ENCODE measurements at places on chromosomes 7 and 10. TPM values are rescaled to one million over a fixed set of nuclear protein-coding genes. Genes with fewer than 3 reads are reported as not detected.
A peak's percentile ranks its signal among the peaks of the same experiment; 100 is the strongest.

LRRC61 gene
- not detected for total RNA-seq

GRCh38 chr7:100373261-100373831, at the start of gene PILRA:
Gene PILRA (plus strand): TSS chr7:100373487. CDS start chr7:100373657, 170 bp downstream.
- peak within 1 kb of the TSS; percentile 70 for H3K27ac ChIP-seq
- H3K36me3 ChIP-seq, result no peaks in the 10 kb centered on the region
- peaks cover 6% of the 10 kb centered on the region for H3K27me3 ChIP-seq

CALHM3 gene
- 0.13 TPM for total RNA-seq

- no peak overlapping the region for H3K27ac ChIP-seq
- peaks cover 2% of the 10 kb centered on the region for H3K27me3 ChIP-seq
- peaks cover 28% of the 10 kb centered on the region for H3K4me1 ChIP-seq
These were observed 10.0 kb downstream of the PPP2R2D start for GRCh38 chr10:131910663-131911314.

GRCh38 chr10:120727001-120727400, 124.2 kb upstream of the WDR11 start:
- H3K27me3 ChIP-seq, result peaks cover 1% of the 10 kb centered on the region
- no peaks in the 10 kb centered on the region for H3K36me3 ChIP-seq
- H3K27ac ChIP-seq, result no peak overlapping the region
- H3K4me1 ChIP-seq, result peaks cover 5% of the 10 kb centered on the region
- H3K4me3 ChIP-seq, result no peak overlapping the region

DNA sequence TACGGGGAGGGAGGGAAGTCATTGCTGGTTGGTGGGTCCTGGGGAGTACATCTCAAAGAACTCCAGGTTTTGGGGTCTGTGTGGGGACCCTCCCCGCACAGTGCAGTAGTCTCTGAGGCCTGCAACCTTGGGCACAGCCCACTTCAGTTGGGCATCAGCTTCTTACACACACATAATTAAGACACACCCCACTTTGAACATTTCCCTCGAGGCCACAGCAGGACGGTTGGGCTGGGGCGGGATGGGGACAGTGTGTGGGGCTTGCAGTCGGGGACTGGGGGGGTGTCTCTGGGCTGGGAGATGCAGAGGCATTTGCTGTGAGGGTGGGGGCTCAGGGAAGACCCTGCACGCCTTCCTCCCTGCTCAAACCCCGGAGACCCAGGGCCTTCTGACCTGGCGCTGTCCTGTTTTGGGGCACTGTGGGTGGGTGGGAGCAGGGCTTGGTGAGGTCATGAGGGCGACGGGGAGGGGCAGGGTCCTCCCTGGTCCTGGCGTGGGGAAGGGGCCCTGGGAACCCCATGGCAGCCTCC, 1.3 kb downstream of the LFNG start:
- peaks cover 52% of the 10 kb centered on the region for H3K4me1 ChIP-seq
- H3K27ac ChIP-seq, result peak overlapping the region; percentile 25
- no peaks in the 10 kb centered on the region for H3K36me3 ChIP-seq
- peak overlapping the region; percentile 91 for H3K4me3 ChIP-seq
- H3K27me3 ChIP-seq, result peaks cover 2% of the 10 kb centered on the region
- DNase-seq, result peak; percentile 45

DNA sequence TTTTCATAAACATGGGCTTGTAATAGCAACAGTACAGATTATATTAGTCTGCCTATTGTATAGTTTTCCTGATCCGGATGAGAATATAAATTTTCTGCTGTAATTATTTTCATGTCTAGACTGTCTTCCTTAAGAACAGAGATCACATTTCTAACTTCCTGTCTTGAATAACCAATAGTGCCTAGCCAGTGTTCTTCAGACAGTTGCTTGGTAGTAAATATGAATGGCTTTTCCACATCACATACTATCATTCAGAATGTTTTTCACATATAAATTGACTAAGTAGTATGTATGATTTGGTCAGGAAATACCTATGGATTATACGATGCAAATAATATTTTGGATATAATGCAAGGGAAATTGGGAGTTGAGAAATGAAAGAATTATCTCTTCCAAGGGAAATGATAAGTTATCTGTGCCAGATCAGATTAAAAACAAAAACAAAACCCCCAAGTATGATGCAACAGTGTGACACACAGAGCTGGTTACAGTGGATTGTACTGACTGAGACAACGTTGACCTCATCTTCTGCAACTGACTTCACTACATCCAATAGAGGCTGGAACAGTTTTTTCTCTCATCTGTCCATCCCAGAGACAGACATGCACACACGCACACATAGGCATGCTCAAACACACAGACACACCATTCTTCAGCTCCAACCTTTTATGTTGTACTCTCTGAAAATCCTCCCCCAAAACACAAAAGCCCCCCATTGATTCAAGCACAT, 16.4 kb downstream of the ITGA8 start:
- H3K4me1 ChIP-seq, result no peaks in the 10 kb centered on the region
- no peaks in the 10 kb centered on the region for H3K36me3 ChIP-seq
- no peak for DNase-seq
- H3K4me3 ChIP-seq, result no peak overlapping the region

MEOX2 gene
- total RNA-seq, result not detected

DNA sequence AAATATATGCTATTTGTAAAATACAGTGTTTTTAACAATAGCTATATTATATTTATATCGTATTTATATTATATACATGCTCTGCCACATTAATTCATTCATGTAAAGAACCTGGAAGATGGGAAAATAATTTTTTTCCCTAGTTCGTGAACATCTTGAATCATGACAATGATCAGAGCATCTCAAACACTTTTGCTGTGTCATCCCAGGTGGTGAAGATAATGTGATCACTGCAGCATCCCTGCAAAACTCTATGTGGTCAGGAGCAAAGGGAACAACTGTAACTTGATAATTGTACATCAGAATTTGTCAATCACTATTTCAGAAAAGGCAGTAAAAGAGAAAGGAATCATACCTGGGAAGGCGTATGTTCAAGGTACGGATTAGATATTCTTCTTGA, 39.3 kb downstream of the RAPGEF5 start:
- no peak overlapping the region for H3K4me3 ChIP-seq
- H3K27me3 ChIP-seq, result peaks cover 2% of the 10 kb centered on the region
- H3K36me3 ChIP-seq, result no peaks in the 10 kb centered on the region
- no peak overlapping the region for H3K27ac ChIP-seq

- no peak overlapping the region for H3K4me3 ChIP-seq
- no peaks in the 10 kb centered on the region for H3K4me1 ChIP-seq
- no peaks in the 10 kb centered on the region for H3K36me3 ChIP-seq
- H3K27me3 ChIP-seq, result 0 out of 2 replicates have a peak, but pooled peaks cover 4% of the 10 kb centered on the region
These were observed 47.1 kb downstream of the NRCAM start for GRCh38 chr7:108409146-108409545.

DNA sequence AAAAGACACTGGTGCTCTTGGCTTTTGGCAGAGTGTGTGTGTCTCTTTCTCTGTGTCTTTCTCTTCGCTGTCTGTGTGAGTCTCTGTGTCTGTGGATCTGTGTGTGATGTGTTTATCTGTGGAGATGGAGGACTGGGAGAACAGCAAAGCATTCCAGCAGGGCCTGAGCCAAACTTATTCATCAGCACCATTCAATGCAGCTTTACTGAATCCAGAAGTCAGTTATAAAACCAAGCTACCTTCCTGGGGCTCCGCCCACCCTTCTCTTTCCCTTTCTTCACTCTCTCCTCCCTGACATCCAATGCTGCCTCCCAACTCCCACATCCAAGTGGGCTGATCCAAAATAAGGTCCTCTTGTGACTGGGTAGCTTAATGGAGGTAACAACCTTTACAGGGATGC, 3.9 kb downstream of the SGMS1 start:
- H3K27ac ChIP-seq, result no peak overlapping the region
- no peak for DNase-seq
- peaks cover 5% of the 10 kb centered on the region for H3K27me3 ChIP-seq
- H3K4me3 ChIP-seq, result no peak overlapping the region

- no peak overlapping the region for H3K4me3 ChIP-seq
- H3K27me3 ChIP-seq, result peaks cover 34% of the 10 kb centered on the region
- H3K4me1 ChIP-seq, result no peaks in the 10 kb centered on the region
- H3K27ac ChIP-seq, result no peak overlapping the region
These were observed 26.6 kb upstream of the NKX6-2 start for GRCh38 chr10:132812520-132812919.

GRCh38 chr7:133376514-133376913, 123.6 kb downstream of the EXOC4 start:
- no peak for DNase-seq
- H3K4me1 ChIP-seq, result no peaks in the 10 kb centered on the region
- peaks cover 5% of the 10 kb centered on the region for H3K36me3 ChIP-seq
- H3K27me3 ChIP-seq, result no peaks in the 10 kb centered on the region
- no peak overlapping the region for H3K4me3 ChIP-seq
